Central memory CD8-positive, alpha-beta T cell (primary cell): ENCODE measurements at places on chromosomes 6 and 20.

GRCh38 chr6:35919085-35919826 lies 1.6 kb downstream of the SRPK1 start:
- DNase-seq: no peak

- DNase-seq: no peak
Measured at GRCh38 chr6:164832410-164832809, 477.0 kb downstream of the C6orf118 start.

DNA sequence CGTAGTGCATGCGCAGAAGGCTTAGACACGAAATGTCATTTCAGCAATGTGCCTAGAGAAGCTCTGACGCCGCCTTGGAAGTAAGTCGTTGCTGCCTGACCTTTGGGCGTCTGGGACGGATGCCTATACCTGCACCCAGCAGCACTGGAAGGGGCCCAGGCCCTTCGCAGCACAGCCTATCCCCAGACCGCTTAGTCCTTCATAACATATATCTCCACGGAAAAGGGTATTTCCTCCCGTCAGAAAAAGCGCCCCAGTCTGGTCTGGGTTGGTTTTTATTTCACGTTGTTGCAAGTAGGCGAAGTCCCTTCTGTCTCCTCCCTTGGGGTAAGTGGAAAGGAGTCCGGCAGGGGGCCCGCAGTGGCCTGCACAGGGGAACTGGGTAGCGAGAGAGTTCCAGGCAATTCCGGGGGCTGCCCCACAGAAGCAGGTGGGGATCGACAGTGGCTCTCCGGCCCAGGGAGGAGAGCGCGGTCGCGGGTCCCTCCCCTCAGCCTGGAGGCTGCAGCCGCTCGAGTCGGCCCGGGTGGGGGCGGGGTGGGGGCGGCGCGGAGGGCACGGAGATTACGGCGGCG lies 559 bp upstream of the EYA4 start:
- DNase-seq: no peak

DNA sequence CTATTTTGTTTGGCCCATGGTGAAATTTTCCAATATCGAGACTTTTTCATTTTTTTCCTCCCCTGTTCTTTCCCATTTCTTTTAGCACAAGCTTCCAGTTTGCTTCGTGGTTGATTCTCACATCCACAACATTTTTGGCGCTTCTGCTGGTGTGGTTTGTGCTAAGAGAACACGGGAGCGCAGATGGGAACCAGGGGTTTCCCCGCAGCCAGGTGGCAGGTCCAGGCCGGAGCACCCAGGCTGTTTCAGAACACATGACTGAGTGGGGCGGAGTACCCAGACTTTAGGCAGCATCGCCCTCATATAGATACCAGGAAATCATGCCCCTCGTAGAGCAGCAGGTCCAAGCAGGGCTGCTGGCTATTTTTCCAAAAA lies 58.0 kb downstream of the SYTL3 start:
- DNase-seq: no peak

DNA sequence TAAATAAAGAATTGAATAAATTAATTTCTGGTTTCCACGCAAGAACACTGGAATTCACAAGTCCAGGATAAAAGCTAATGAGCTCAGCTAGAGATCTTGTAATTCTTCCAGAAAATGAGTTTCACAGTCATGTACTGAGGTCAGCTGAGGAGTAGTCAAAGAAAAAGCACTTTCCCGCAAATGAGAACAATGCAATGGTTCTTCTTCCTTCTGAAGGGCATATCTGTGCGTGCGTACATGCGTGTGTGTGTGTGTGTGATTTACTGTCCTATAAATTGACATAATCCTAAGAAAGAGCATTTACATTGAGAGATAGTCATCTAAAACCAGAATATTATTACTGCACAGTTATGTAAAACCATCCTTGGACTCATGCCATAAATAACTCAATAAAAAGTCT lies 968.9 kb upstream of the EYS start:
- no peak for DNase-seq
